ENCODE measurements at places on chromosomes 1 and 21.

DNA sequence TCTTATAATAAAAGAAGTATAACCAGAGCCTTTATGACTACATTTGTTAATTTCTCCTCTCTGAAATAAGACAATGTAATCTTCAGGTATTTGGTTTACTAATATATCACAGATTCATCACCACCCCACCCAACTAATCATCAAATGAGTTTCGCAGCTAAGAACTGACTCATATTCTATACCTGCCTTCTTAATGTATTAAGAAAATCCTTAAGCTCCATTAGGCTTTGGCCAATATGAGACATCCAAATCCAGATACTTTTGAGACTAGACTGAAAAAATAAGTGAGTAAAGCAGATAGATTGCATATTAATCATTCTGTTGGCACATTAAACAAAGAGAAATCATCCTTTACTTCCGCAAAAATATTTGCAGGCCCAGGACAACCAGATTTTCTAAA is 18.7 kb upstream of the FMO2 start:
- DNase-seq, result peak; percentile 28

- DNase-seq, result no peak
Observed at GRCh38 chr1:159187647-159188374, 16.4 kb downstream of the CADM3 start.

DNA sequence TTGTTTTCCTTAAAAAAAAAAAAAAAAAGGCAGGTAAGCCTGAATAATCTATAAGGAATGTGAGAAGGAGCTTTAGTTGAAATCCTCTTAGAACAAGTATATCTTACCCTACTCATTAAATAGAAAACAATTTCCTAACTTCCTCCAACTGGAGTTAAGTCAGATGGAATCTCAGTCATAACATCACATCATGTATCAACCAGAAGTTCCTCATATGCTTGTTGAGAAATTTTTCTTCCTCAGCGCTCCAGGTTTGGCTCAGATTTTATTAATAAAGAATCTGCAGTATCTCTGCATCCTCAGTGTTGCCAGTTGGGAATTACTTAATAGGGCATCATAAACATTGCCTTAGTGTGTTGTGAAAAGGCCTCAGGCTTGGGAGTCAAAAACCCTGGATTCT is 37.6 kb downstream of the DUSP10 start:
- no peak for DNase-seq

DNA sequence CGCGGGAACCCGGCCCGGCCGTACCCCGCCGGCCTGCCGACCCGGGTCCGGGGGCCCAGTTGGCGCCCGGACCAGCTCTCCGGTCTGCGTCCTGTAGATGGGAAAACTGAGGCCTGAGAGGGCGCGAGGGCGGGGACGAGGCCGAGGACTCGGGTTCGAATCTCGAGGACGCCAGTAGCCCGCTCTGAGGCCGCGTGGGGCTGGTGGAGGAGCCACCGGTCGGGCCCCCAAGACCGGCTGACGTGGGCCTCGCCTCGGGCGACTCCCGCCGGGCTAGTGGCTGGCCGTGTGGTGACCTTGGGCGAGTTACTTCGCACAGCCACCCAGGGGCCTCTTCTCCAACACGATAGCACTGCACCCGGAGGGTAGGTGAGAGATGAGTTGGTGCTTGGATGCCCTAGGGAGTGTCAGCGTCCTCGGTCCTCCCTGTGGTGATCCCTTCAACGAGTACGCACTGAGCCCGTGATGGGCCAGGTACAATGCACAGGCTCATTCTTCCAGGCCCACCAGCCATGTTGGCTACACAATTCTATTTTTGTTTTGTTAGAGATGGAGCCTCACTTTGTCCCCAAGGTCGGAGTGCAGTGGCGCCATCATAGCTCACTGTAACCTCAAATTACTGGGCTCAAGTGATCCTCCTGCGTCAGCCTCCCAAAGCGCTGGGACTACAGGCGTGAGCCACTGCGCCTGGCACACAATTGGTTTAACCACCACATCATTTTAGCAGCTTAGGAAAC is 404 bp upstream of the SCMH1 start:
- DNase-seq, result no peak

DNA sequence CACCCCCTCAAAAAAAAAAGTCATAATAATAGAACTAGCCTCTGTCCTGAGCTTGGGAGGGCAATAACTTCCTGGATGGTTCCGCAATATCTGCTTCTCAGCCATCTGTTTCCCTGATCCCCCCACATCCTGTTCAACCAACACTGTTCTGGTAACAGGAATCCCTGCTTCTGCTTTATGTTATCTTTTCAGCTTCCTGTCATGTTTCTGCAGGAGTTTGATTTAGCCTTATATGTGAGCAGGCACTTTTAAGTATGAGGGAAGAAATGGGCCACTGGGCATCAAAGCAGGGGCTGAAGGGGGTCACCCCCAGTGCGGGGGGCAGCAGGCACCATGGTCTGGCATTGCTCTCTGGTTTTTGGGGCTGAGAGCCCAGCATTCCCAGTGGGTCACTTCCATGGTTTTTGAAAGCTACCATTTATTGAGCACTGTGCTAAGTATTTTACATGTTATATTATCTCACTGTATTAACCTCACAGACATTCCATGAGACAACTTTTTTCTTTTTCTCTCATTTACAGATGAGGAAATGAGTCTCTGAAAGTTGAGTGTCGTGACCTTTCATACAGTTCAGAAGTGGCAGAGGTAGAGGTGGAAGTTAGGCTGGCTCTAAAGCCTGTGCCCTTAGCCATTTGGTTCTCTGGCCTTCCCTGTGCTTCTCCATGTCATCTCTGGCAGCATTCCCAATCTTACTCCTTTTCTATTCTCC is 61.9 kb downstream of the DNTTIP2 start:
- DNase-seq, result no peak

DNA sequence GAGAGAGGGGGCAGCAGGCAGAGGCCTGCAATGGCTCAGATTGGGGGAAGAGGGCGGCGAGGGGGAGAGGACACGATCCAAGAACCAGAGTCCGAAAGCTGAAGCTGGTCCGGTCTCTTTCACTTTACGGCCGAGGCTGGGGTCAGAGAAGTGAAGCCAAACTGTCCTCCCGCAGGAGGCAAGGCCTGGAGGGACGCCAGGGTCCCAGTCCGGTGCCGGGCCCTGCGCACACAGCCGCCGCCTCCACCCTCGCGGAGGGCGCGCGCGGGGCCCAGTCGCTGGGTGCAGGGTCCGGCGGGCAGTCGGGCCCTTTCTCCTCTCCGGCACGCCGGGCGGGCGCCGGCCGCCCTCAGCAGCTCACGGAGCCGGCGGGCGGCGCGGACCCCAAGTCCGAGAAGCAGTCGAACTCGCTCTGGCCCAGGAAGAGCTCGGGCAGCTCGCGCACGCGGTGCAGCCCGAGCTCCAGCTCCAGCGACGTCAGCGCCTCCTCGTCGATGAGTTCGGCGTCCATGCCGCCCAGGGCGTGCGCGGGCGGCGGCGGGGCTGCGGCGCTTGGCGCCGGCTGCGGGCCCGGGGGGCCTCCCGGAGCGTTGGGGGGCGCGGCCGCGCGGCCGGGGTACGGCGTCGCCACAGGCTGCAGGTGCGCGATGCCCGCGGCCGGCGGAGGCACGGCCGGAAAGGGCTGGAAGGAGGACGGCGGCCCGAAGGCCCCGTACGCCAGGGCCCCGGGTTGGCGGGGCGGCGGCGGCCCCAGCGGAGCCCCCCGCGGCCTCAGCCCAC is 749 bp downstream of the CITED4 start:
- no peak for DNase-seq

DNA sequence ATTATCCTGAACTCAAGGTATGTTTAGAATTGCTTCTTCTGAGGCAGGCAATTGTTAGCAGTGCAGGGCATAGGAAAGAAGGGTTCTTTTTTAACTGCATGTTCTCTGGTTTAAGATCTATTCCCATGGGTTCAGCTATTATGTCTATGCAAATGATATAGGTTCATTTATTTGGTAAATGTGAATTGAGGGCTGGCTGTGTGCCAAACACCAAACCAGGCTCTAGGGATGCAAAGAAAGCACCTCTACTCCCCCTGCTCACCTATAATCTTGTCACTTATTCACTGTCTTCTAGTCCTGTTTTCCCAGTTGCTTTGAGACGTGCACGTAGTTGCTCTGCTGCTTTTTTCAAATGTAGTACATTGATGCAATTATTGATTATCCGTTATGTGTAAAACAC is 691 bp upstream of the KIFAP3 start:
- no peak for DNase-seq

GRCh38 chr21:23853796-23854379 is 1753.4 kb downstream of the MRPL39 start:
- DNase-seq, result peak; percentile 45

- DNase-seq, result no peak
Observed at GRCh38 chr1:86472767-86473166, 4.0 kb downstream of the CLCA1 start.

DNA sequence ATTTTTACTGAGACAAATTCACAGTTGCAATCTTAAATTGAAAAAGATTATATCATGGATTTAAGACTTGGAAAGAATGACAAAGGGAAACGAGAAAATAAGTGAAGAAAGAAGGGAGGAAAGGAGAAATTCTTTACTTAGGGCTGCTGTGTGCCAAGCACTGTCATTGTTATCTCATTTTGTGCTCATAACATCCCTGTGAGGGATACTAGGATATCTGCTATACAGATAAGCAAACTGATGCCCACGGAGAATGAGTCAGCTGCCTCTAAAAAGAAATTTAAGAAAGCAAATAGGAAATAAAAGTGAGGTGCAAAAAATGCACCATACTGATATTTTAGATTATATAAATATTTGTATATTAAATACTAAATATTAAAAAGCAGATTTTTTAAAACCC is 183.6 kb upstream of the NR5A2 start:
- DNase-seq, result no peak

Measured in D341Med (cell line).